ENCODE measurements at places on chromosomes 2 and 18. TPM values are rescaled to one million over a fixed set of nuclear protein-coding genes. Genes with fewer than 3 reads are reported as not detected.

The SOWAHC gene
- total RNA-seq = 5.3 TPM

The TLK1 gene
- total RNA-seq = 10.0 TPM

The AGXT gene
- not detected for total RNA-seq

The B4GALT6 gene
- 4.7 TPM for total RNA-seq

The RAMP1 gene
- total RNA-seq = not detected

The MALT1 gene
- total RNA-seq = 12.7 TPM

The NTSR2 gene
- total RNA-seq = not detected

The MRPL53 gene
- total RNA-seq = 23.0 TPM
